ENCODE measurements at places on chromosomes 12 and 14.

DNA sequence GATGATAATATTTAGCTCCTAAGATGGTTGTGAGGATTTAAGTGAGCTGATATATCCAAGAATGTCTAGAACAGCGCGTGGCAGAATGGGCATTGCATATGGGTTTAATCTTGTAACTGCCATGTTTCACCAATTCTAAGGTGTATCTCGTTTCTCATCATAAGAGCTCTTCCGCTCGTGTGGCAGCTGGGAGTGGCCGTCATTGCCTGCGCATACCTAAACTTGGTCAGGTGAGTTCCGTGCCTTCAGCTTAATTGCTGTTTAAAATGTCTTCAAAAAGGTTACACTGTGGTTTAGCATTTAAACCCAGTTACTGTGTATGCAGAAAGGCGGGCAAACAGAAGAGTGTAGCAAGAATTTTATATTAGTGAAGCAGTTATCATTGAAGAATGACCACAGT lies 4.5 kb upstream of the AQP2 start:
- no peak for DNase-seq

DNA sequence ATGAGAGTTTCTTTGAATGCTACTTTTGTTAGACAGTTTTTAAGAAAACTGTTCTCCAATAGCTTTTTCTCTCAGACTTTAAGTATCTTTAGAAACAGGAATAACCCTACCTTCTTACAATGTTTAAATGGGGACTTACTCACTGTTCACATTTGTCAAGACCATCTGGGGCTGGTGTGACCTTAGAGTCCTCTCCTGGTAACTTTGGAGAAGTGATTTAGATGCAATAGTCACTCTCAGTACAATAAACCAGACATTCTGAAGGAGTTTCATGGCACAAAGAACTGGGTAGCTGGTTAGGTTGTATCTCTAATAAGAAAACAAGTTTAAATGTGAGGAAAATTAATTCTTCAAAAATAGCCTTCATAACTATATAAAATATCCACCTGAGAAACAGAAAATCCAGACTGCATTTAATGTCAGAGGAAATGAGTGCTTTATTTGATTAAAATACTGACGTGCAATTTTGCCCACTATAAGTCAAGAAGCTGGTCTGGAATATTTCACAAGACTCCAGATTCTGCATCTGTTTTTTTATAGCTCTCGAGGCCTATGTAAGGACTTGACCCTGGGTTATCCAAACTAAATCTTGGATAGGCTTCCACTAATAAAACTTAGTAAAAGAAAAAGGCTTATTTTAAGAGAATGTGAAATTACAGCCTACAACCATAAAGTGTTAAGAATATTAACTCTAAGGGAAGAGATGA lies 108.7 kb downstream of the PTGER2 start:
- DNase-seq = no peak

- DNase-seq = no peak
These were observed 31.2 kb upstream of the USP44 start for GRCh38 chr12:95582230-95583058.

GRCh38 chr14:76774821-76775694 lies 13.8 kb downstream of the VASH1 start:
- DNase-seq = no peak

- DNase-seq = no peak
These were observed 362 bp upstream of the TSFM start for GRCh38 chr12:57782243-57782607.

GRCh38 chr12:10960211-10960610 lies 21.1 kb upstream of the TAS2R14 start:
- DNase-seq = no peak

DNA sequence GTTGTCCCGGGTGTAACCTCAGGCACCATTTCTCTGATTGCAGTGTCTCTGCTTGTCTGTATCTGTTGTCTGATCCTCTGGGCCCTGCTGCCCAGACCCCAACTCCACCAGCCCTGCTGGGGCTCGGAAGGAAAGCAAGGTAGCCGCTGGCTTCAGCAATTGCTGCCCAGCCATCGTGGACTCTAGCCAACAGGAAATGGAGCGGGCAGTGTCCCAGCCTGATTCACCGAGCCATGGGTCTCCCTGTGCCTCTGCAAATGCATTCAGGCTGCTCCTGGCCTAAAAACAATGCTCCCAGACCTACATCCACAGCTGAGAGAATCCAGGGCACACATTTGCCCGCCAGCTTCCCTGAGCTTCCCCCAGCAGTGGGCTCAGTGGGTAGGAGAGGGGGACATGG lies 9.2 kb downstream of the TUNAR start:
- no peak for DNase-seq

GRCh38 chr12:109919456-109919855 lies 19.4 kb downstream of the TCHP start:
- DNase-seq = no peak

GRCh38 chr14:75283162-75283832 lies 4.7 kb downstream of the FOS start:
- no peak for DNase-seq

DNA sequence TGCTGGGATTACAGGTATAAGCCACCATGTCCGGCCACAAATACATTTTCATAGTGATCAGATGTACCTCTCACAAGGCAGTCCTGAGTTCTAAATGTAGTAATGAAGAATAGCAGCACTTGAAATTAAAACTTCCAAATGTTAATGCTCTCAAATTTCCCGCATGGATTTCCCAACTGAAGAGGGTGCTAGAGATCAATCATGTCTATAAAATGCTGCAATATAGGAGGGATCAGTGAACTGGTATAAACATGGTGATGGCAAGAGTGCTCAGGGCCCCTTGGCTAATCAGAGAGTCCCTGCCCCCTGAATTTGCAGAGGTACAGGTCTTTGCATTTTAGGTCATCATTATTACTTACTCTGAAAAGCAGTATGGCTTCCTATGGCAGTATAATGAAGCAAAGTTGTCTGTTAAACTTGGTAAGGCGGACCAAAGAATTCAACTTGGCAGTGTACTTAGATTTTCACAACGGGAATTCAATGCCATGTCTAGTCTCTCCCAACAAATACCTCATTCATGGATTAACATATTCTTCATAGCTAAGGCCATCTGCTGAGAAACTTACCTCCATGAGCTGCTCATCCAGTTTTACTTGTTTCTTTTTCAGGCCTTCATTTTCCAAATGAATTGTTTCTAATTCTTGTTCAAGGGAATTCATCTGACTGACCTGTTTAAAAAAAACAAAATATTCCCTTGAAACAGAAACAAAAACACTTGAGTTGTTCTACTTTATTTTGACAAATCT lies 67.0 kb upstream of the SAV1 start:
- no peak for DNase-seq

DNA sequence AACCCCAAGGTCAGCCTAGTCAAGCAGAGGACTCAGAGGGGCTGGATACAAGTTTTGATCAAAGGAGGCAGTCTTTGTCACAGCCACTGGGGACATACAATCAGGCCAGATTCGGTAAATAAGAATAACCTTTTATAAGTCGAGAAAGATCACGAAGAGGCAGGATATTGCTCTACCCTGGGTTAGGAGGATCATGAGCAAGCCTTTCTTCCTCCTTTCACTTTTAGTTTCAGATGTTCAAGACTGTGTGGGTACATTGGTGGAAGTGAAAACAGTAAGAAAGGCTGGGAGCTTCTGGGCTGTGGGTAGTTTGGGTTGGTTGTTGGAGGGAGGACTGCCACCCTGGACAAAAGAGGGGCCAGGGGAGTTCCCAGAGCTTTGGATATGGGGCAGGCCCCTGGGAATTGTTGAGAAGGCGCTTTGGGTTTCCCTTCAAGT lies 127.7 kb downstream of the SNAPC1 start:
- DNase-seq = no peak

- peak; percentile 92 for DNase-seq
These were observed at the start of gene ATF7IP for GRCh38 chr12:14365294-14366208. TSS of gene ATF7IP (plus strand) at chr12:14365682. CDS start at chr12:14423916, 58,234 bp downstream.

DNA sequence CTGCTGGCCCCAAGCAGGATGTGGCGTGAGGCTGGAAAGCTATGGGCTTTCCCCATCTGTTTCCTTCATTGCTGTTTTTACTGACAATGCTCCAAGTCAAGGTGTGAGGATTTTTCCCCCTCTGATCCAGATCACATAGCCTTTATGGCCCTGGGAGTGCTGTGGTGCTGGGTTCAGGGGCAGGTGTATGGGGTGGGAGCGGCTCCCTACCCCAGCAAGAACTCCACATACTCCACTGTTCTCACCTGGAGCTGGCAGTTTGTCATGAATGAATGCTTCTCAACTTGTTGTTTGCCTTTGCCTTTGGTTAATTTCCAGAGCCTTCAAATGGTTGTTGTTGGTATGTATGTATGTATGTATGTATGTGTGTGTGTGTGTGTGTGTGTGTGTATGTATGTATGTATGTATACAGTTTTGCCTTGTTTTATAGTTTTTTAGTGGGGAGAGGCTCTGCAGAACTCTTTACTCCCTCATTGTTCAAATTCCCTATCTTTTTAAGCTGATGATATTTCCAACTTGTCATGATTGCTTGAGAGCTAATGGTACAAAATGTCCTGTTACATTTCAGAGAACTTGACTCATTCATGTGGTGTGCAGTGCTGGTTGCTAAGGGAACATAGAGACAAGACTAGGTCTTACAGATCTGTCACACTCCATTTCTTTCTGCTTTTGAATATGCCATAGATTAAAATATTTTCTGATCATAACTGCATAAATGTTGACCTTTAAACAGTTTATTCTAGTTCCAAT lies 36.6 kb upstream of the ASPG start:
- no peak for DNase-seq

DNA sequence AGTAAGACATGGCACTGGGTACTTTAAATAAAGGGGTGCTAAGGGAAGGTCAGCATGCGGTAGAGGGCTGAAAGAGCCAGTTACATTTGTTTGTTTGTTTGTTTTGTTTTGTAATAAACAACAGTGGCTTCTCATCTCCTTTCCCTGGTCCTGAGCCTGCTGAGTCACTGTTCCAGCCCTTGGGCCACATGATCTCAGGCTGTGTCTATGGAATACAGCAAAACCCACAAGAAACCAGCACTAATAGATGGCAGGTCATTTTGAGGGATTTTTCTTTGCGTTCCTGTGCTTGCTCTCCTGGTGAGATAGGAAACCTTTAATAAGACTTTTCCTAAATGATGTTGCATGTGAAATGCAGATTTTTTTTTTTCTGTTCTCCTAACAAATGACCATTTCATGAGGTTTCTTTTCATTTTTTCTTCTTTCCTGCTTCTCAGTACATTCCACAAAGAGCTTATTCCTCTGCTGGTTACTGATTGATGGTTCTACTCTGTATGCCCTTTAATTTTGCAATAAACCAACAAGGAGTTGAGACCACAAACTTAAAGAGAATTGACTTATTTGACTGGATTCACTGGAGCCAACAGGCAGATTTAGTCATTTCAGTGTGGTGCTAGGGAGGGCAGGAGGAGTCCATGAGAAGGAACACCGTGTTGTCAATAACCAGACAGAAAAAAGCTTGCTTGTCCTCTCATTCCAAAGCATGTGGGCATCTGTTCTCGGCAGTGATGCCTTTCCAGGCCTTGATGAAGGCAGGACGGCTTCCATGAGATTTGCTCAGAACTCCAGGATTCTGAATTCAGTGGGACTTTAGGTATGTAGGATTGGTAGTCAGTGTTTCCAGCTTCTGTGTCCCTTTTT lies 459.2 kb downstream of the RAD51B start:
- DNase-seq = no peak

GRCh38 chr12:94174576-94174975 lies 26.2 kb downstream of the PLXNC1 start:
- no peak for DNase-seq

- no peak for DNase-seq
These were observed 160.8 kb downstream of the CCER1 start for GRCh38 chr12:90794212-90794611.

GRCh38 chr12:127108360-127109215 lies 1158.4 kb upstream of the TMEM132C start:
- peak; percentile 35 for DNase-seq

DNA sequence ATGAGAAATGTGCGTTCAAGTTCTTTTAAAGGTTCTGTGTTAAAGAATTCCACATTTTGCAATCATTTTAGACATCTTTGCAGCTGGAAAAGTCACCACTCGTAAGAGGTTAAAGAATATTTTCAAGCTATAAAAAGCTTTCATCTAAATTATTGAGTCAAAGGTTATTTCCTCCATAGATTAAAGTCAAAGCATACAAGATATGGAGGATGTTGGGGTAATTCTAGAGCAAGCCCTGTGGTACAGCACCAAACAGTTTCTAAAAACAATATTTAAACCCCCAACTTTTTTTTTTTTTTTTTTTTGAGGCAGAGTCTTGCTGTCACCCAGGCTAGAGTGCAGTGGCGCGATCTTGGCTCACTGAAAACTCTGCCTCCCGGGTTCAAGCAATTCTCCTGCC lies 1299.8 kb upstream of the TMEM132C start:
- no peak for DNase-seq

DNA sequence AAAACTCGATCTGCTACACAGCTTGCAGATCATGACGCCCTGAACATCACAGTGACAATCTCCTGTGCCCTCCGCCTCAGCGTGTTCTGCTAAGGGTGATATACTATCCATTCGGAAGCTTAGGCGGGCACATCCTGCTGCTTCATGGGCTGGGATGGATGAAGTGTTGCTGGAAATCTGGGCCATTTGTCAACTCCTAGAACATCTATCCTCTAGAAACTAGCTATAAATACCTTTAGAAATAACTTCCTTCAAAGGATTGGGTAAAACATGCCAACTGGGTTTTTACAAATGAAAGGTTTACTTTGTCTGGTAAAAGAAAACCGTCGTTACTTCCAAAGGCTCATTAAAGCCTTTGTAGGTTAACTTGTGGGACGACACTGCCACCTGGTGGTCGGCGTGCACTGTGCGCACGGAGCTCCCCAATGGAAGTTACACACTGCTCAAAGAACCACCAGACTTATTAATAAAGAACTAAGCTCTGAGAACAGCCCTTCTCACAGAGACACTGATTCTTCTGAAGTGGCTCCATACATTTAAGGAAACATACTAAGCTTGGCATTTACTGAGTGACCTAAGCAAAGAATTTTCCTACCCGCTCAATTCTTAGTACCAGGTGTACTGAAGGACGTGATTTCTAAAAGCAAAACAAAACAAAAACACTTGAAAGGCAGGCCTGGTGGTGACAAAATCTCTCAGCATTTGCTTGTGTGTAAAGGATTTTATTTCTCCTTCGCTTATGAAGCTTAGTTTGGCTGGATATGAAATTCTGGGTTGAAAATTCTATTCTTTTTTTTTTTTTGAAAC lies 21.6 kb upstream of the CACNA2D4 start:
- DNase-seq = peak; percentile 94

DNA sequence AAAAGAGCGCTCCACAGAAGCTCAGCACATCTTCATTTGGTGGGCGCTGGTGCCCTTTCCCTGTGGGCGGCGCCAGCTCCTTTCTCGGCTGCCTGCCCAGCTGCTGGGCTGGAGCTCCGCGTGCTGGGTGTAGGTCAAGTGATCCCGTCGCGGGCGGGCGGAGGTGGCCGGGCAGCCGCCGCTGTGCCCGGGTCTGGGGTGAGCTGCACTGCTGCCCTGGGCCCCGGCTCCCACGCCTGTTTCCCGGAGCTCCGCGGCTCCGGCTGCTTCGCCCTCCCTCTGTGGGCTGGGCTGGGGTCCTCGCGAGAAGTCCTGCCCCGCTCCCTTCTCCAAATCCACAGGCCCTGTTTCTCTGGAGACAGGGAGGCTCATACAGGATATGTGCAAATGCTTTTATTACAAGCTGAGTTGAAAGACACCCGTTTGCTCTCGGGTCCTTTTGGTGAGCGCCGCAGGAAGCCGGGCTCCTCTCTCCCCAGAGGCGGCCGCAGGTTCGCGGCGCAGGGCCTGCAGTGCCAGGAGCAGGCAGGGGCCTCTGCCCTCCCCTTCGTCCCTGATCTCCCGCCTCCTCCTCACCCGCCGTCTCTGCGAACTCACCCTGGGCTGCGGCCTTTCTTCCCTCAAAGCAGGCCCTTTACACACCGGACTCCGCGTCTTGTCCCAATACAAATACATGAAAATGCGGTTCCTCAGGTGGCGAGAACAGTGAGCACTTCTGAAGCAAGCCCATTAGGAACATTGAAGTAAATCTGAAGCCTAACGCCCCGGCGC lies 67.8 kb upstream of the CAPRIN2 start:
- DNase-seq = peak; percentile 34
